ENCODE measurements at places on chromosomes 11 and 22.

- DNase-seq = no peak
Observed at GRCh38 chr11:130473795-130474377, 25.4 kb downstream of the ADAMTS15 start.

DNA sequence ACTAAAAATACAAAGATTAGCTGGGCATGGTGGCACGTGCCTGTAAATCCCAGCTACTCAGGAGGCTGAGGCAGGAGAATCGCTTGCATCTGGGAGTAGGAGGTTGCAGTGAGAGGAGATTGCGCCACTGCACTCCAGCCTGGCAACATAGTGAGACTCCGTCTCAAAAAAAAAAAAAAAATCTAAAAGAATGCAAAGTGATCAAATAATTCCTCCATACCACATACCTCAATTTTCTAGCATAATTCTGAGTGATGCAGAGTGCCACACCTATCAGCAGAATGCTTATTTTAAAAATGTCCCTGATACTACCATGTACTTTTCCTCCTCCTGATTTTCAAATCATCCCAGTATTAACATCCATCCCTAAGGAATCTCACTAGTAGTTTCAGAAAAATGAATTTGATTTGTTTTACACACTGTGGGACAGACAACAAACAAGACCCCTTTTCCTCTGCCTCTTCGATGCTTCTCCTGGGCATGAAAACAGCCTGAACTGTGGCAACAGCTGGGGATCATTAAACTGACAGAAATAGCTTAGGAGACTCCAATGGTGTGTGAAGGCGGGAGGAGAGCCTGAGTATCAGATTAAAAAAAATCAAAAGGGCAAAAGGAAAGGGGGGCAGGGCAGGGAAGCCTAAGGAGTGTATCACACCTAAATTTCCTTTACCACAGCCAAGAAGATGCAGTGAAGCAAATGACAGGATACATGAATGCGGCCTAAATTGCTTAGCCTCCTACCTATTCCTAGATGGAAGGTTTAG lies 114.7 kb downstream of the SGSM3 start:
- DNase-seq = no peak

DNA sequence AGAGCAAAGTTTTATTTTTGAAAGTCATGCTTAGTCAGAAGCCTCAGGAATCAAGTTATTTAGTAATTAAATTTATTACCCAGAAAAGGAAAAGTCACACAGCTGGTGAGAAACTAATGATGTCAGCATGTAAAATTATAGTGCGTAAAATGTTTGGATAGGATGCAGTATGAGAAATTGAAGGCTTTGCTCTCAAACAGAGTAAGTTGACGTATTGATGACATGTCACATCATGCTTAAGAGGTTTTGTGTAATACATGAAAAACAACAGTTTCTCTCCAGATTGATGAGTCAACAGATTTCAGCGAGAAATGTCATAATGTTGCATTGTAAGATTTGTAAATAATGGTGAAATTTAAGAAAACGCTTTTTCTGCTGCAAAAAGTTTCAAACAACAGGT lies 769.8 kb downstream of the METTL15 start:
- DNase-seq = no peak

GRCh38 chr11:119486691-119487259 lies 63.8 kb upstream of the THY1 start:
- DNase-seq = peak; percentile 1

- DNase-seq = no peak
Observed at GRCh38 chr11:6735306-6735705, 36.5 kb downstream of the OR2AG2 start.

- DNase-seq = no peak
Observed at GRCh38 chr22:39362932-39363331, 13.1 kb downstream of the SYNGR1 start.

GRCh38 chr11:12343526-12343925 lies 33.8 kb upstream of the PARVA start:
- DNase-seq = no peak

- DNase-seq = no peak
Observed at GRCh38 chr11:32154275-32154674, 63.4 kb downstream of the RCN1 start.

DNA sequence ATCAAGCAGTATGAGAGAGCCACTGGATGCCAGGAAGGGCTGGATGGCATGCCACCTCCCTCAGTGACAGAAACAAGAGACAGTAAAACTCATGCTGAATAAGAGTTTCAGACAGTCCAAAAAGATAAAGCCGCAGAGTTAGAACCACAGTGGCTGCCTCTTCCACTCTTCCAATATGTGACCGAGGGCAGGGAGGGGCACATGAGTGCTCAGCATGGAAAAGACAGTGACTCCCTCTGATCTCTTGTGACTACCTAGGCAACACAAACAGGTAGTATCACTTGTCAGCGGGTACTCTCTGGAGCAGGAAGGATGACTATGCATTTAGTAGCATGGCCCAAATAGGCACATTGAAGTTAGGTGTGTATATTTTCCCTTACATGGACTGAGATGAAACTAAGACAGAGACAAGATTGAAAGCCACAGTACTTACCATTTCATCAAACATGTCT lies 295.4 kb downstream of the CADM1 start:
- DNase-seq = no peak

DNA sequence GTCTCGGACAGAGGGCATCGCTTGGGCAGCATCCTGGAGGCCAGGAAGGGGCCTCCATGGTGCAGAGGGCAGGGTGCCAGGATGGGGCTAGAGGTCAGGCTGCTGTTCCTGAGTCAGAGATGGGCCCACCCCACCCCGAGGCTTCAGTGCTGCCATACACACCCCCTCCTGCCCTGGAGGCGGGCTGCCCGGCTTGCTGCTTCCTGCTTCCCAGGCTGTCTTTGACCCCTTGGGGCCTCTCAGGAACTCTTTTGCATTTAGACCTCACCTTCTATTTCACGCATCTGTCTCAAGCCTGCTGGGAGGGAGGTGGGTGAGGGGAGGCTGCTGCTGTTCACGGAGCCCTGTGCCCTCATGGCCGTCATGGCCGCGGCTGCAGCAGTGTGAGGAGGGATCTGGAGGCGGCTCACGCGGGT lies 6.6 kb upstream of the GRAMD4 start:
- DNase-seq = no peak

DNA sequence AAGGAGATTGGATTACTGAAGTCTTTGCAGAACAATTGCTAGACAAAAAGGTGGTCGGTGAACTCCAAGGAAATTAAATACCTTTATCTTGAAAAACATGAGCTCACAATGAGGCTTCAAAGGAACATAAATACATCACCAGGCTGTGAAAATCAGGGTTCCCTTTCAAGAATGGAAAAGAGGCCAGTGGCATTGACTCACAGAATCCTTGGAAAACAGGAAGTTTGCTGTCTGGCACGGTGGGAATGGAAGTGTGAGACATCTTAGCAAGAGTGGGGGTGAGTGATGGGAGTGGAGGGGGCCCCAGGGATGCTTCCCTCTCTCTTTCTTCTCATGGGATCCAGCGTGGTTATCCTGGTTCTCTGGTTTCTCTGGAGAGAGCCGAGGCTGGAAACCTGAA lies 48.9 kb upstream of the TBCEL start:
- DNase-seq = no peak

DNA sequence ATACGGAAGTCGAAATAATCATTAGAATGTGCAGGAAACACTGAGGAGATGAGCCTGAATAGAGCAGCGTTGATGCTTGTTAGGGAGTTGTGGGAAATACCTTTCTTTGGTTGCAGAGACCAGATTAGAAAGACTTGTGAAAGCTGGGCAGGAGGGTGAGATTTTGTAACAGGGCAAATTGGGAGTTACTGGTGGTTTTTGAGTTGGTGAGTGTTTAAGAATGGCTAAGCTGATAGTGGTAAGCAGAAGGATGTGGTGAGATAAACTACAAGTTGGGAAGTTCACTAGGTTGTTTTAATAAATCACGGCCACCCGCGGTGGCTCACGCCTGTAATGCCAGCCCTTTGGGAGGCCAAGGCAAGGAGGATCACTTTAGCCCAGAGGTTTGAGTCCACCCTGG lies 34.4 kb downstream of the MCAM start:
- no peak for DNase-seq

- DNase-seq = no peak
Observed at GRCh38 chr22:30968015-30968923, at the start of gene MORC2. Gene MORC2 (minus strand): TSS chr22:30968774. CDS start chr22:30967889, 885 bp downstream.

GRCh38 chr11:118318581-118319336 lies 14.2 kb downstream of the CD3E start:
- DNase-seq = no peak

GRCh38 chr11:70603756-70604211 lies 205.5 kb downstream of the CTTN start:
- DNase-seq = no peak

DNA sequence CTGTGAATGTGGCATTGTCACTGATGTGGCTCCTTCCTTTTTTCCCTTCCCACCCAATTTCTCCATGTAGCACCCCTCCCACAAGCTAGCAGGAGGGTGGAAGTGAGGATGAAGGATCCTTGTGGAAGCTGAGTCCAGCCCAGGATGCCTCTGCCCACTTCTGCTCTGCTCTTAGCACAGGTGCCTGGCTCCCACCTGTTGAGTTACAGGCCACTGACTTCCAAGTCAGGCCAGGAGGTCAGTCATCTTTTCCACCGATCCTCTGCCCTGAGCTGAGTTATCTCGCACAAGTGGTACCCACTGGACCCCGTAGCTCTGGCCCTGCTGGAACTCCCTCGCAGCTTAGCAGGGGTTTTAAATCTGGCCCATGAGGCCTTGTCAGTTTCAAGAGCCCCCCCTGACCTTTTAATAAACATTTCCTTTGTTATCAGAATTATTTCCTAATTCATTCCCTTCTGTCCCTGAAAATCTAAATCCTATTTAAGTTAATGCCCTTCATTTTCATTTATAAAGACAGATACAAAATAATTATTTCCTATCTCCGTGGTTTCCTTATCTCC lies 125.3 kb upstream of the CADM1 start:
- DNase-seq = no peak

Measured in stimulated activated naive CD8-positive, alpha-beta T cell treated with anti-CD3 and anti-CD28 coated beads, Interleukin-15, amount 100 ng/mL, for 72 hours (primary cell).